ENCODE measurements at places on chromosomes 3 and 15.
A peak's percentile ranks its signal among the peaks of the same experiment; 100 is the strongest.

GRCh38 chr15:48888836-48889235 is 10.9 kb downstream of the EID1 start:
- no peak for DNase-seq

DNA sequence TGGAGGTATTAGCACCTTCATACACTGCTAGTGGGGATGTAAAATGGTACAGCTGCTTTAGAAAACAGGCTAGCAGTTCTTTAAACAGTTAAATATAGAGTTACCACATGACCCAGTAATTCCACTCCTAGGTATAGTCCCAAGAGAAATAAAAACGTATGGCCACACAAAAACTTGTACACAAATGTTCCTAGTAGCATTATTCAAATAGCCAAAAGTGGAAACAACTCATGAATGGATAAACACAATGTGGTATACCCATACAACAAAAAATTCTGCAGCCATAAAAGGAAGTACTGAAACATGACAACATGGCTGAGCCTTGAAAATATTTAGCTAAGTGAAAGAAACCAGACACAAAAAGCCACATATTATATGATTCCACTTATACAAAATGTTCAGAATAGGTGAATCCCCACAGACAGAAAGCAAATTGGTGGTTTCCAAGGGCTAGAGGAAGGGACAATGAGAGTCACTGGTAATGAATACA is 40.8 kb upstream of the KLF13 start:
- DNase-seq, result no peak

GRCh38 chr3:192731233-192731632 is 3.9 kb upstream of the FGF12 start:
- DNase-seq, result no peak

- no peak for DNase-seq
Observed at GRCh38 chr3:11610044-11610671, 33.6 kb downstream of the VGLL4 start.

- DNase-seq, result no peak
Observed at GRCh38 chr3:33057320-33058298, 39.3 kb downstream of the GLB1 start.

- peak; percentile 86 for DNase-seq
Observed at GRCh38 chr3:177338697-177339219, 141.5 kb upstream of the TBL1XR1 start.

DNA sequence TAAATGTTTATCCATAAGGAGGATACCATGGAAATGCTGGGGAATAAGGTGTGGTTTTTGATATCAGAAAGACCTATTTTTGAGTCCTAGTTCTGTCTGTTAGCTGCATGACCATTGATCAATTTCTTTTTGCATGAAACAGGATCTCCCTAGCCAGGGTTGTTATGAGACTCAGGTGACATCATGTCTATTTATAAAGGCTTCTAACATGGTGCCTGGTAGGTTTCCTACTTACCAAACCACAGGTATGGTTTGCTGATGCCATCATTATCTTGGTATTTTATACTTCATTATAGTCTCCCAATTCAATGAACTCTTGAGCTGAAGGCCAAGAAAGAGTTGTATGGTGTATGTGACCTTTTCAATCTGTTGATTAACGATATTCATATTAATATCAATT is 144.0 kb downstream of the CLSTN2 start:
- DNase-seq, result no peak

- DNase-seq, result peak; percentile 65
Observed at GRCh38 chr3:172562871-172563865, 39.9 kb upstream of the TNFSF10 start.

DNA sequence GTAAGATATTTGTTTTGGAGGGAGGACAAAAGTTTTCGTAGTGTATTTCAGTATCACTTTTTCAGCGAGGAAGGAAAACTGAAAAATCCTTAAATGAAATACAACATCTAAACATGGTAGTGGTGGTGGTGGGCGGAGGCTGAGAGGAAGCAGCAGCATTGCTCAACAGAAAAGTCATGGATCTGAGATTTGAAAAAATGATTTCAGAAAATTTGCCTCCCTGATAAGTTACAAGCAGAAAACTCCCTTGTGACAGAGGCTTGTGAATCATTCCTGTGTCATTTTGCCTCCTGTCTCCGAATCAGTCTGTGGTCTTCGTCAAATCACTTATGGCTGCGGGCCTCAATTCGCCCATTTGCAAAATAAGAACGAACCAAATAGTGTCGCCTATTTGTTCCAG is 965 bp upstream of the CRBN start:
- peak; percentile 82 for DNase-seq
